ENCODE measurements at places on chromosomes 1 and 21.

- no peak for DNase-seq
Observed at GRCh38 chr1:78664763-78665162, 15.1 kb downstream of the IFI44 start.

DNA sequence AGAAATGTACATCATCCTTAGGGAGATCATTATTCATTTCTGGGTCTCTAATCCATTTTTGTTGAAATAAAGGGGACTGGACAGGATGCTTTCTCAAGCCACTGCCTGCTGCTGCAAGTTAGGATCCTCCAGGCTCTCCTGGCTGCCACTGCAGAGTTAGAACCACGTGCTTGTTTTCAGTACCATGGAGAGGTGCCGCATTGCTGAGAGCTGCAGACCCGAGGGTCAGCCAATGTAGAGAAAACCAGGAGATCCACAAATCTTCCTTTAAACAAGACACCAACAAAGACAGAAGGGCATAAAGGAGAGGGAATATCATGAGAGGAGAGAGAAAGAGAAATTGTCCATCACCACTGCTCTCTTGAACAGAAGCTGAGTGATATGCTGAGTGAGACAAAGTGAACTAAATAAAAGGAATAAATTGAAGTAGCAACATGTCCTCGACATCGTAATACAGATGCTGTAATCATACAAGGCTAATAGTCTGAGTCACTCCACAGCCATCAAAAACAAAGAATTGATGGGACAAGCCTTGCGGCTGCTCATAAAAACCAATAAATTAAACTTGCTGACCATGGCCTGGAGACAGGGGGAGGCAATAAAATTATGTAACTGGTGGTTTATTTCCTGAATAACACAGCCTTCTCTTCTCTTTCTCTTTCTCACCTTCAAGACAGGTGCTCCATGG is 255.7 kb downstream of the OMA1 start:
- no peak for DNase-seq

DNA sequence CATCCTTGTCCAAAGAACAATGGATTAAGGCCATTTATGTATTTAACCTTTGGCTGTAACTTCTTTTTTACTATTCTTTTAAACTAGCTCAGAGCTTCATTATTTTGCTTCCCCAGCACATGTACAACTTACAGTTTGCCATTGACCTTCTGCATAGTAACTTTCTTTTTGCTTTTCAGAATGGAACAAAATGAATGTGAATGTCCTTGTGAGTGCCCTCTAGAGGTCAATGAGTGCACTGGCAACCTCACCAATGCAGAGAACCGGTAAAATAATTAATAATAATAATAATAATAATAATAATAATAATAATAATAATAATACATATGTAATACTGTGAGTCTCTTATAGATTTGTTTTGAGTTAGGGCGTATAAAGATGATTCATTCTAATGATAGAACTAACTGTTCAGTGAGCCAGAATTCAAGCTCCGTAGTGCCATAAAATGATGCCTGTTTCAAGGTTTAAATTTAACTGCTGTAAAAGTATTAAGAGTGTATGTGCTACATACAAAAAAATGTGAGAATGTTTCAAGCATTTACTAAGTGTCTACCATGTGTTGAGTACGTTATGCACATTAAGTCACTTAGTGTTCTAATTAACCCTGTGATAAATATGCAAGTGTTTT is 69.0 kb upstream of the RAVER2 start:
- no peak for DNase-seq

DNA sequence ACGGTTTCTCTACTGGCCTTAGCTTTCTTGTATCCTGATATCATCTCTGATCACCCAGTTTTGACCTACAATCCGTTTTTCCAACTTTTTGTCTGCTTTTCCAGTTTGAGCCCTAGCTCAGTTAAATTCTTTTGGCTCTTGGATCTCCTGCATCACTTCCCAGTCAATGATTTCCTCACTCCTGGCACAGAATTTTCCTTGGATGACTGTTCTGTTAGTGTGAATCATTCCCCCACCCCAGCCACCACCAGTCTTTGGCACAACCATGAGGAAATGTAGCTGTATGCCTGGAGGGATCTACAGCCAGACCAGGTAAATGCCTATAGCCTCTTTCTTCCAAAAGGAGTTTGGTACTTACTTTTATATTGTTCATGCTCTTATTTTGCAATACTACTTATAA is 187.2 kb upstream of the PTGFR start:
- DNase-seq = no peak

DNA sequence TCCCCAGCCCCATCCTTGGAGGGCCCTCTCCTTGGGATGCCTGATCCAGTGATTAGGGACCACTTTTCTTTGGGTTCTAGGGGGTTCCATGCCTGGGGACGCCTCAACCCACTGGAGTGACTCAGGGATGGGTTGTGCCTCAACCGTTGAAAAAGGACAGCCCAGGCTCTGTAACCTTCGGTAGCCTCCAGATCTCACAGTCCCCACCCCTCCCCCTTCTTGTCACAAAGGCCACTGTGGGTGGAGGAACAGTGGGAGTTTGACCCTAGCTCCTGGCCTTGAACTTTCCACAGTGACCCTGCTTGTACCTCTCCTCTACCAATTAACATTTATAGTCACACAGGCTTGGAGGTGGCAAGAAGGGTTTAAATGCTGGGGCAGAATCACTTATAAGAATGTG is 2.6 kb upstream of the RORC start:
- no peak for DNase-seq

DNA sequence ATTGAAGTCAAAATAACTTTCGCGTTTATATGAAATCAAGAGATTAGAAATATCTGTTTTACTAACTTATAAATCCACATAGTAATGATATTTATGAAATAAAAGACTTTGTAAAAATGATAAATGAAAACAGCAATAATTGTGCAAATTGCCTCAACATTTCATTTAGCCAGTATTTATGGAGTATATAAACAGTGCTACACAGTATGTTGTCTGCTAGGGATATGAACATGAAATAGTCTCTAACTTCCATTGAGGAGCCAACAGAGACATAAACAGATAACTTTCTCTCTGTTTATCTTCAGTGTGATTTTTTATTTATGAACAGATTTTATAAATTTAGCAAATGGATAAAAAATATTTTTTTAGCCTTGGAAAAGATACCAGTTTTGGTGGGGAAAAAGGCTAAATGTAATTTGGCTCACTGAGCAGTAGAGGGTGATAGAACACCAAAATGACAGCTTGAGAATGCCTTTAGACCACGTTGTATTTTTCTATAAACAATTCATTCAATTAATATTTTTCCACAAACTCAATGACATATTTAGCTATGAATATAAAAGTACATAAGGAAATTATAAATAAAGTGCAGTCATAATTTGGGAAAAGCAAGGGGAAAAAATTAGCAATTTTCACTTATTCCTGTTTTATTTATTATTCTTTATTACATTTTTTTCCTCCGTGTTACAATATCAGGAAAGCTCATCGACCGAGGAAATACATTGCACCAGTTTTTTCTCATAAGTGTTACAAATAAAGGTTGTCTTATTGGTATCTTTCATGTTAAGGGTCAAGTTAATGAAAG is 47.5 kb upstream of the EEIG2 start:
- no peak for DNase-seq

DNA sequence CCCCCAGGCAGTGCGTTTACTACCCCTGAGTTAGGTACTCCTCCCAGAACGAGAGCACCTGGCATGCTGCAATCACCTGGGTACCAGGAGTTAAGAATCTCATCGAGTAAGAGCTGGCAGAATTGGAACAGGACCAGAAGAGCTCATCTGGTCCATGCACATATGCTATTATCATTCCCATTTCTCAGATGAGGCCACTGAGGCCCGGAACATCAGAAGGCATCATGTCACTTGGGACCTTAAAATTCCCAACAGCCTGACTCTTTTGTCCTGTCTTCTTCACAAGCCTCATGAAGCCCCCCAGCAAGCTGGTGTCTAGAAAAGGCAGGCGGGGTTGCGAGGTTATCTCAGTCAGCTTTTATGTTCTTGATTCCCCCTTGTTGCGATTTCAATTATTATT is 13.9 kb upstream of the IFFO2 start:
- no peak for DNase-seq

DNA sequence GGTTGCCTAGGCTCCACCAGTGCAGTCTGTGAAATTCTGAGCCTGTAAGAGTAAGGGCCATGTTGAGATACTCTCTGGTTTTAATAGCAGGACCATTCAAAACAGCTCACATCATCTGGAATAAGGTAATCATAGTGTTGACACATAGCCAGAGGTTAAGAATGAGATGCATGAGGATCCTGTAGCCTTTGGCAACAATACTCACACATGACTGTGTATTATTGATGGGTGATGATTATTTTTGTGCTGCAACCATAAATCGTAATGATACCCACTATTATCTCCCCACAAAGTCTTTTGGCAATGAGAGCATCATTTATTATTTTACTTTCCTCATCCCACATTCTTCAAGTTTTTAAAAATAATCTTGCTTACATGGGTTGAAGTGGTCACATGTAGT is 35.5 kb downstream of the KCNK2 start:
- DNase-seq = no peak

DNA sequence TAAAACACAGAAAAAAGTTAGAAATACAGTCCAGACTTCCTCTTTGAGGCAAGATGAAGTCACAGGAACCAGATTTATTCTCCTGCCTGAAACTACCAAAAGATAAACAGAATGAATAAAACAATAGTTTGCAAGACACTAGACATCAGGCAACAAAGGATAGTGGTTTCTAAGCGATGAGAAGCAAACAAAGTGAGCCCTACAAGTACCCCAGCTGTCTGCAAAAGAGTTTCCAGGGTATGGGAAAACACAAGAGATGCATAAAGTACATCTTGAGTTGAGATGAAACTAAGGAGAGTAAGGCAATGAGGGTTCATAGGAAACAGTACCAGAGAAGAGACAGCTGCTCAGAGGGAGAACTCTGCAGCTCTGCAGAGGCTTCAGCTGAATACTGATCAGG is 83.3 kb upstream of the COL24A1 start:
- no peak for DNase-seq

- DNase-seq = no peak
Observed at GRCh38 chr1:221693087-221693486, 48.8 kb downstream of the DUSP10 start.

DNA sequence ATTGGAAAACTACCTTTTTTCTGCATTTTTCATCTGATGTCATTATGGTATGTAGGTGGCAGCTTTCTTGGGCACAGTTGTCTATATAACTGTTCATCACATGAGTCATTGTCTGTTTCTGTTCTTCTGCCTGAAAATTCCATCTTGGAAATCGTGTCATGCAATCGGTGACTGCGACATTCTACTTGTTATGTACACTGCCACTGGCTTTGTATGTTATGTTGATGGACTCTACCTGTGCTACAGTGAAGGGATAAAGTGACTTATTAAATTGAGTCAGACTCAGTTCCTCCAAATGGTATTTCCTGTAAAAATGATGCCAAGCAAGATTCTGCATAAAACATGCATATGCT is 8.6 kb downstream of the SMAP2 start:
- DNase-seq = no peak

DNA sequence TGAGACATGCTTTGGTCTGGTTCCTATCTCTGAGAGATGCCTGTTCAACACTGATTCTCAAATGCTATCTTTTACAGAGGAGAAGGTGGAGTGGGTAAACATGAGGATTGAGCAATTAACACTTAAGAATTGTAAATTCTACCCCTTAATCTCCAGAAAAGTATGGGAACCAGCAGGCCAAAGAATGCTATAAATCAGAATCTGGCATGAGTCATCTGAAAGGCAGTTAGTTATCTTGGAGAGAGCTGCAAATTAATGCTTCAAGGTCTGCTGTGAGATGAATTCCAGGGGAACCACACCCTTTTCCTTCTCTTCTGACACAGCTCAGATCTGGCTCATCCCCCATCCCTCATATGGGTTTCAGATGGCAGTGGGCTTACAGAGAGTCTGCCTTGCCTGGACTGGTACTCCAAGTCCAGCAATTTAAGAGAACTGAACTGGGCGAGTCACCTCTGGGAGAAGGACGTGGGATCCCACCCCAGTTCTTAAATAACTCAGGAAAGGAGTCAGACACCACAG is 5.2 kb downstream of the S100A10 start:
- no peak for DNase-seq

DNA sequence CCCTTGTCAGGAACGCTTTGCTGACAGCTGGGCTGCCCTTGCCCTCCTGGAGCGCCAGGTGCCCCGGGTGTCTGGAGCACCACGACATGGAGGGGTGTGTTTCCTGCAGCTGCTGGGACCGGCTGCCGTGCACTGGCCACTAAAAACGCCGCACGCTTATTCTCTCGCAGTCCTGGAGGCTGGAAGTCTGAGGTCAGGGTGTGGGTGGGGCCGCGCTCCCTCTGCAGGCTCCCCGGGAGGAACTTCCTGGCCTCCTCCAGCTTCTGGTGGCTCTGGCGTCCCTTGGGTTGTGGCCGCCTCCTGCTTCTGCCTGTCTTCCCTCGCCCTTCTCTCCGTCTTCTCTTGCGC is 28.0 kb upstream of the PLCH2 start:
- DNase-seq = no peak

GRCh38 chr1:155086128-155086741 is 7.6 kb downstream of the EFNA3 start:
- DNase-seq = peak; percentile 85

DNA sequence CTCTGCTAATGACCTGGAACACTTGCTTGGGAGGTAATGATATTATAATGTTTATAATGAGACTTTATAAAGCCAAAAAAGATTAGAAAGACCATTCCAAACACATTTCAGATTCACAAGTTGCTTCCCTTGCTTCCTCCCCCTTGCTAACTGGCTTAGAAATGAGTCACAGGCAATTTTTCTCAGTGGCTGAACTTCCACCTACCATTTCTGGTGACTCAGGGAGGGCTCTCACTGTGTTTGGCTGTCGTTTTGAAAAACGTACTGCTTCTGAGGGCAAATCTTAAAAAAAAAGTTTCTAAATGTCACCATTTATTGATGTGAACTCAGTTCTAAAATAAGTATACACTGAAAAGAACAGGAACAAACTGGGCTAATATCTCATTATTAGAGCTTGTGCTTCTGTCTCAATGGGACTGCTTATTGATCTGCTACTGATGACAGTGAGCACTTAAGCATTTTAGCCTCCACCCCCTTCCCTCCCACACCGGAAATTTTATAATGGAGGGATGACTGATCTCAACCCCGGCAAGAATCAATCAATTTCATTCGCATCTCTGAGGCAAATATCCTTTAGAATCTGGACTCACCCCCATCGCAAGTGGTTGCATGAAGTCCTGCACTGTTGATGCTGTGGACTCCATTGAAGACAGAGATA is 278.3 kb downstream of the KCTD3 start:
- DNase-seq = no peak

GRCh38 chr1:34066981-34067603 is 97.9 kb downstream of the CSMD2 start:
- no peak for DNase-seq

DNA sequence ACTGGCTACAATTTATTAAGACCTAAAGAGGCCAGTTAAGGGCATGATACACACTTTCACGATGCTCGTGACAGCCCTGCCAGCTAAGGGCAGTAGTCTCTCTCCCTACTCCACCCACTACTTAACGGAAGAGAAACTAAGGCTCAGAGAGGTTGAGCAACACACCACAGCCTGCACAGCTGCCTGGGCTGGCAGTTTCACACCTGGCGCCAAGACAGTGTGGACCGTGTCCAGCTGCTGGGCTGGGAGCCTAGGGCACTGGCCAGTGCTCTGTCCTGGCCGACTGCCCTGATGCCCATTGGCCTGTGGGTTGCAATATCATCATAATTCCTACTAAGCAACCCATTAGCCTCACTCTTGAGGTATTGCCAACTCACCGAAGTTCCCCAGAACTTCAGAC is 27.6 kb downstream of the TENT5C start:
- DNase-seq = no peak
